ENCODE measurements at places on chromosomes 4 and X.

DNA sequence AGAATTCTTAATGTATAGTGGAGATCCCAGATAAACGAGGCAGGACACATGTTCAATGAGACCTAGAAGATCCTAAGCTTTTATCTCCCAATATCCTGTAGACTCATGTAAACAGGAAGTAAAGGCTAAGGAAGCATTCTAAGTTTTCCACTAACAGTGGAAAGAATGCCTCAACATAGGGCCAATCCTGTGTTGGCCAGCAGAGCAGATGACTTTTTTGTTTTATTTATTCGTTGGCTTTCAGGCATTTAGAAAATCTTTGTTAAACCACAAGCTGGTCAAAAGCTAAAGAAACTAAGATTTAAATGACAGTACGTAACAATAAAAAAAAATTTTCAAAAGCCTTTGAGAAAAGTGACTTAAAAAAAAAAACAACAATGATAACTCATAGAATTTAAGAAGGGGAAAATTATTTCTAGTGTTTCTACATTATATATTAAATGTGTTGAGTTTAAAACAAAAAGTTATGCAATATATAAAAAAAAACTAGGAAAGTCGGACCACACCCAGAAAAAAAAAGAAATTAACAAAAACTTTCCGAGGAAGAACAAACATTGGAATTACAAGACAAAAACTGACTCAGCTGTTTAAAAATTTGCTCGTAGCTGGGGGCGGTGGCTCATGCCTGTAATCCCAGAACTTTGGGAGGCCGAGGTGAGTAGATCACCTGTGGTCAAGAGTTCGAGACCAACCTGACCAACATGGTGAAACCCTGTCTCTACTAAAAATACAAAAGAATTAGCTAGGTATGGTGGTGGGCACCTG, 759.3 kb downstream of the FSTL5 start:
- no peak for DNase-seq

DNA sequence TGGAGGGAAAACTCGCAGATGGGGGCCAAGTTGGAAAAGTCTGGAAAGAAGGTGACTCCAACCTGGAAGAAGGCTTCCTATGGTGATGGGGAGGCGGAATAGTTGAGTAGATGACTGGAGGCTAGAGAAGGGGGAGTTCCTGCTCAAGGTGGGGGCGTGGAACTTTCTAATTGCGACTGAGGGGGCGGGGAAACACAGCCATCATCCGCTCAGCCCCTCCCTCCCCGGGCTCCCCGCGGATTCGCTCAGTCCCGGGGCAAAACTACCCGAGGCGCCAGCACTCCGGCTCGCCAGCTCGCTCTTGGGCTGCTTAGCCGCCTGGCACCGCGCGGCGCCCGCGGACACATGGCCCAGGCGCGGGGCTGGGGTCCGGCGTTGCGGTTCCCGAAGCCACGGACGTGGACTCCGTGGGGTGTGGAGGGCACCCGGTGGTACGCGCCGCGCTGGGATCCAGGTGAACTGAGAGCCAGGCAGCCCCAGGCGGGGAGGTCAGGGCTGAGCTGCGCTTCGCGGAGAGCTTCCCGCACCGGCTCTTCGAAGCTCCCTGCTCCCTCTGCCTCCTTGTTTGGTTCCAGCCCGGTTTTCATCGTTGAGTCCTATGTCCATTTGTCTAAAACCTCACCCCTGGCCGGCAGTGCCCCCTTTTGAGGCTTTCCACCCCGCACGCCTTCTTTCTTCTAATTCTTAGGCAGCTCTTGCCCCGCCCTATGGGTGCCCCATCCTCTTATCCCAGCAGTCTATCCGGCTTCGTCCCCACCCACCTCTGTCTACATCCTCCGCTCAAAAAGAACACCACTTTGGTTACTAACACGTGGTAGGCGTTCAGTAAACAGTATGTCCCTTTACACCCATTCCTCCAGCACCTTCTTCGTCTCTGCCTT, 38.9 kb downstream of the STARD8 start:
- DNase-seq = no peak

GRCh38 chr4:84973856-84974255, 7.4 kb upstream of the WDFY3 start:
- DNase-seq = no peak

GRCh38 chr4:86367577-86367976, 7.7 kb upstream of the MAPK10 start:
- no peak for DNase-seq

- no peak for DNase-seq
Observed at GRCh38 chr4:48813964-48814363, 16.9 kb upstream of the OCIAD1 start.

DNA sequence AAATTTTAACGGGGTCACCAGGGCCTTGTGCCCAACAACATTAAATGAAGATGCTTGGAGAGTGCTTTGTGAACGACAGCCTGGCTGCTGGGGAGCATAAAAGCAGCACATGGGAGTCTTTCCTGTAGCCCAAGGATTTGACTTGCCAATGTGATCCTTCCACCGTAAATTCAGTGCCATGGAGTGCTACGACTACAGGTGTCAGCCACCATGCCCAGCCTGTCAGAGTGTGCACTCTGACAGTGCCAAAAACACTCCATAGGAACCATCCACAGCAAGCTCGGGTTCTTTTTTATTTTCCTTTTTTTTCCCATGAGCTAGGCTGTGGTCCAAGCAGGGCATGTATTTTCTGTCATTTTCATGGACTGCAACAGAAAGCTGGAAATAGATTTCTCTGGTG, 156.9 kb downstream of the NLGN4X start:
- DNase-seq = no peak

GRCh38 chr4:69078852-69079251, 17.4 kb upstream of the UGT2B7 start:
- no peak for DNase-seq

Measured in dermis microvascular lymphatic vessel endothelial cell (primary cell).